ENCODE measurements at places on chromosomes 11 and 22.
A peak's percentile ranks its signal among the peaks of the same experiment; 100 is the strongest.

GRCh38 chr11:12906501-12906900 lies 102.6 kb upstream of the RASSF10 start:
- no peak for DNase-seq
- no peaks in the 10 kb centered on the region for H3K27me3 ChIP-seq
- H3K36me3 ChIP-seq = no peaks in the 10 kb centered on the region
- H3K4me1 ChIP-seq = no peaks in the 10 kb centered on the region
- no peak overlapping the region for H3K27ac ChIP-seq
- no peak overlapping the region for H3K4me3 ChIP-seq

DNA sequence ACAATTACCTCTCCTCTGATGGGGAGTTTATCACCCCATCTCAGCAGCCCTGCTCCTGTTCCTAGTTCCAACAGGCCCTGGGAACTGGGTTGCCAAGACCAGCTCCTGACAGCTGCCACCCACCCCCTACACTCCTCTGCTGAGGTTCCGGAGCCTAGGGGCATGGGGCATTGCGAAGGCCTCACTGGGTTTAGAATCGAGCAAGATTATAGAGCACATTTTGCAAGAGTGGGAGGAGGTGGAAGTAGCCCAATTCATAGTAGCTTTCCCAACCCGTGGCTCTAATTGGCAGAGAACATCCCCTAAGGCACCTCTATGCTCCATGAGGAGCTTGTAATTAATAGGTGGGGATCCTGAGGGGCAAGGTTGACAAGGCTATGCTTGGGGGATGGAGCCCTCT lies 23.0 kb downstream of the MYEOV start:
- DNase-seq = no peak
- H3K27ac ChIP-seq = no peak overlapping the region
- no peaks in the 10 kb centered on the region for H3K36me3 ChIP-seq
- H3K4me1 ChIP-seq = no peaks in the 10 kb centered on the region
- no peaks in the 10 kb centered on the region for H3K27me3 ChIP-seq
- no peak overlapping the region for H3K4me3 ChIP-seq

- DNase-seq = no peak
- H3K36me3 ChIP-seq = no peaks in the 10 kb centered on the region
- no peaks in the 10 kb centered on the region for H3K27me3 ChIP-seq
- H3K27ac ChIP-seq = no peak overlapping the region
- H3K4me3 ChIP-seq = no peak overlapping the region
- no peaks in the 10 kb centered on the region for H3K4me1 ChIP-seq
Measured at GRCh38 chr11:99638073-99638553, 617.4 kb downstream of the CNTN5 start.

- H3K27me3 ChIP-seq = no peaks in the 10 kb centered on the region
- DNase-seq = no peak
- H3K4me3 ChIP-seq = no peak overlapping the region
- no peak overlapping the region for H3K27ac ChIP-seq
Measured at GRCh38 chr11:58829786-58830185, 14.7 kb downstream of the GLYATL2 start.

GRCh38 chr11:110349138-110349996 lies 53.0 kb upstream of the RDX start:
- H3K4me1 ChIP-seq = peaks cover 12% of the 10 kb centered on the region
- H3K27me3 ChIP-seq = no peaks in the 10 kb centered on the region
- no peak for DNase-seq
- no peak overlapping the region for H3K4me3 ChIP-seq
- peak overlapping the region; percentile 76 for H3K27ac ChIP-seq
- no peaks in the 10 kb centered on the region for H3K36me3 ChIP-seq

DNA sequence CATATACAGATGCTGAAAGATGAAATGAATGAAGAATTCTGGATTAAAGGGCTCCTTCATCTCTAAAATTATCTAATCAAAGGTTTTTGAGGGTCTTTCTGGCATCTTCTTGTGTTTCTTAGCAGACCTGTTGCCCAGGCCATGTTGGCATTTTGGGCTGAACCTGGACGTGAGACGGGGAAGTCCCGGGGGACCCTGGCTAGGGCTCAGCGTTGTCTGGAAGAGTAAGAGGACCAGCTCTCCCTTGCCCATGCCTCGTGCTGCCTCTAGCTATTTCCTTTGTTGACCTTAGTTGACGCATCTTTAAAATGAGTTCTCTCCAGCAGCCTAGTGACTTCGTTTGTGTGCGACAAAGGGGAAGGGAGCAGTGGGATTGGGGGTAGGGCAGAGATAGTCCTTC lies 152.2 kb downstream of the ST3GAL4 start:
- DNase-seq = no peak
- H3K4me1 ChIP-seq = no peaks in the 10 kb centered on the region
- H3K27ac ChIP-seq = no peak overlapping the region

- H3K27ac ChIP-seq = no peak overlapping the region
- H3K27me3 ChIP-seq = no peaks in the 10 kb centered on the region
- H3K4me3 ChIP-seq = no peak overlapping the region
- no peak for DNase-seq
- H3K36me3 ChIP-seq = no peaks in the 10 kb centered on the region
Measured at GRCh38 chr22:19723983-19724827, 866 bp downstream of the GP1BB start.
